ENCODE measurements at places on chromosomes 4 and X. TPM values are rescaled to one million over a fixed set of nuclear protein-coding genes. Genes with fewer than 3 reads are reported as not detected.

- DNase-seq = peak; percentile 93
Observed at GRCh38 chr4:26583865-26584652, at the start of gene TBC1D19. TBC1D19 (plus strand) TSS chr4:26584084; CDS start chr4:26584194, 110 bp downstream.

Gene ADH7
- total RNA-seq = not detected

Gene PAGE2B
- not detected for total RNA-seq

Gene RHOXF1
- total RNA-seq = not detected

DNA sequence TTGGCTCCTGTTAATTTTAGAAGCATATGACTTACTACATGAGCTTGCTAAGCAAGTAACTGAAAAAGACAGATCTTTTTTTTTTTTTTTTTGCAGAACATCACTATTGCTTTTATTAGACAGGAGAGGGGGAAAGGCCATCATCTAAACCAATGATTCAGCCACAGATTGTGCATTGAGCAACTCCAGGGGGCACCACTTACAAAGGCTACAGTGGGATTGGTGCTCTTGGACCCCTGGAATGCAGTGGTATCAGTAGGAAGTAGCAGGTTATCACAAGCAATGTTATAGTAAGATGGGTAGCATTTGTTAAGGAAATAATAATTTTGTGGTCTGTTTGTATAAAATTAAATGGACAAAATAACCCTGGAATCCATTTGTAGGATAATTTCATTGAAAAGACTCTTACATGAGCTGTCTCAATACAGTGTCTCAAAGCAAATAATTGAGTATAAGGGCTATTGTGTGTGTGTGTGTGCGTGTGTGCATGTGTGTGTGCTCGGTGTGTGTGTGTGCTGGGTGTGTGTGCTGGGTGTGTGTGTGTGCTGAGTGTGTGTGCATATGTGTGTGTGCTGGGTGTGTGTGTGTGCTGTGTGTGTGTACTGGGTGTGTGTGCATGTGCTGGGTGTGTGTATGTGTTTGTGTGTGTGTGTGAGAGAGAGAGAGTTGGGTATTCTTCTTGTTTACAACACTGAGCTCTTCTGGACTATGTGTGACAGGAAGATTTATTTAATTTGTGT lies 296.3 kb downstream of the PCDH7 start:
- no peak for DNase-seq

DNA sequence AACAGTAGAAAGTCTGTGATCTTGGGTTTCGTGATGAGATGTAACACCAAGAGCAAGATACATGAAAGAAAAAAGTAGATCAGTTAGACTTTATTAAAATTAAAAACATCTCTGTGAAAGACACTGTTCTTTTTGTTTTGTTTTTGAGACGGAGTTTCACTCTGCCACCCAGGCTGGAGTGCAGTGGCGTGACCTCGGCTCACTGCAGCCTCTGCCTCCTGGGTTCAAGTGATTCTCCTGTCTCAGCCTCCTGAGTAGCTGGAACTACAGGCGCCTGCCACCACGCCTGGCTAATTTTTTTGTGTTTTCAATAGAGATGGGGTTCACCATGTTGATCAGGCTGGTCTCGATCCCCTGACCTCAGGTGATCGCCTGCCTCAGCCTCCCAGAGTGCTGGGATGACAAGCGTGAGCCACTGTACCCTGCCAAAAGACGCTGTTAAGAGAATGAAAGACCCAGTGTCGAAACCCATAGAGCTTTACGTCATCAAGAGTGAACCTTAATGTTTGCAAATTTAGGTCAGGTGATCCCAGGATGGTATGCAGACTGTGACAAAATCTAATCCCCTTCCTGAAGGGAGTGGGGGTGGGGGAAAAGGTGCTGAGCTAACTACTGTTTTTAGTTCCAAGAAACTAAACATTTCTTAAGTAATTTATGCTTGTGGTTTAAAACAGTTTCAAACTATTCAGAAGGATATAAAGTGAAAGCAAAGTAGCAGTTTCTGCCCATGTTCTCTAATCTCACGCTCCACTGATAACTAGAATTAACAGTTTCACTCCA lies 8.0 kb downstream of the OFD1 start:
- DNase-seq = no peak

- no peak for DNase-seq
Observed at GRCh38 chrX:7690842-7691241, 152.1 kb upstream of the VCX start.

DNA sequence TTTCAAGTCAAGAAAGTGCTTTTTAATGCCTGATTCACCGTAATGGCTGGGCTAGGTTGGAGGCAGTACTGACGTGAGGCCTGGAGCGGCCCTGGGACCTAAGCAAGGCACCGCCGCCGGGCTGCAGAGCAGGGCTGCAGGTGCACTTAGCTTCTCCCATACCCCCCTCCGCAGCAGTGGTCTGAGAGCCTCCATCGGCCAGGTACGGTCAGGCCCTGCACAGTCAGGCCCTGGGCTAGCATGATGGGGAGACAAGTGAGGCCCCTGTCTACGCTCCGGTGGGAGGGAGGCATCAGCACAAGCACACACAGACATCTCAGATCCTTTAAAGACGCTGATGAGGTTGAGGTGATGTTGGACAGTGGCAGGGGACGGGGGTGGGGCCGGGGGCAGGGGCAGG lies 4.7 kb downstream of the MAEA start:
- DNase-seq = no peak

- no peak for DNase-seq
Observed at GRCh38 chr4:41573502-41574001, 35.6 kb downstream of the LIMCH1 start.

- DNase-seq = no peak
Observed at GRCh38 chrX:109398833-109399232, 83.1 kb downstream of the GUCY2F start.

Gene SPANXA2
- not detected for total RNA-seq

DNA sequence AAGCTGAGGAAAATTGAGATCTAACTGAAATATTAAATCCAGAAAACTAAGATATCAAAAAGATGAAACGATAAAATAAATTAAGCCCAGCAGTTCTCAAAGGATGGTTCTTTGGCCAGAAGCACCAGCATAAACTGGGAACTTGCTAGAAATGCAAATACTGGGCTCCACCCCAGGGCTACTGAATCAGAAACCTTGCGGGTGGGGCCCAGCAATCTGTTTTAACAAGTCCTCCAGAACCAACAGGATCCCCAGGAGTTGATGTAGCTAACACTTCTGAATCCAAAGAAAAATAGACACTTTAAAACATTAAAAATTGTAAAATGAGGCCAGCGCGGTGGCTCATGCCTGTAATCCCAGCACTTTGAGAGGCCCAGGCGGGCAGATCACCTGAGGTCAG lies 14.1 kb upstream of the TMEM154 start:
- no peak for DNase-seq

DNA sequence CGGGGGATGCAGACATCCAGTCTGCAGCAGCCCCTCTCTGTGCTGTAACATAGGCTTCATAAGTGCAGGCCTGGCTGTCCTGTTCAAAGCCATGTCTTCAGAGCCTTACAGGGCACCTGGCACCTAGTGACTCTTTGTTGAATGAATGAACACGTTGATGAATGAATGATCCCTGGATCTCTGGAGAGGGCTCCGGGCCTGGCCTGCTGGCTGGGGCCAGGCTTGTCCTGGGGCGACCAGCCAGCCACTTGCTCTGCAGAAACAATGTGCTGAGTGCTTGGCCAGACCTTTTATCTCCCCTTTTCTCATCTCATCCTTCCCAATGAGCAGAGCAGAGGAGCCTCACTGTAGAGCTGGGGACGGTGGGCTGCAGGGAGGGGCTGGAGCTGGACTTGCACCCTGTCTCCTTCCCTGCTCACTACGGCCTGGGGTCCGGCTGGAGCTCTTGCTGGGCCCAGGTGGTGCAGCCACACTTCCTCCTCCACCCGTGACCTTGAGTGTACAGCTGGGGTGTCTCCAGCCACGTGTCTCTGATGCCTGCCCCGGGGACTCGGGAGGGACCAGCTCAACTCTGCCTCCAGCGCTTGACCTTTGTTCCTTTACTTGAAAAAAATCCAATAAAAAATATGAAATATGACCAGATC lies 77.9 kb downstream of the PSAPL1 start:
- DNase-seq = no peak

GRCh38 chrX:105477351-105477750 lies 256.9 kb upstream of the TEX13A start:
- DNase-seq = no peak

Gene CLIC2
- 10.7 TPM for total RNA-seq

DNA sequence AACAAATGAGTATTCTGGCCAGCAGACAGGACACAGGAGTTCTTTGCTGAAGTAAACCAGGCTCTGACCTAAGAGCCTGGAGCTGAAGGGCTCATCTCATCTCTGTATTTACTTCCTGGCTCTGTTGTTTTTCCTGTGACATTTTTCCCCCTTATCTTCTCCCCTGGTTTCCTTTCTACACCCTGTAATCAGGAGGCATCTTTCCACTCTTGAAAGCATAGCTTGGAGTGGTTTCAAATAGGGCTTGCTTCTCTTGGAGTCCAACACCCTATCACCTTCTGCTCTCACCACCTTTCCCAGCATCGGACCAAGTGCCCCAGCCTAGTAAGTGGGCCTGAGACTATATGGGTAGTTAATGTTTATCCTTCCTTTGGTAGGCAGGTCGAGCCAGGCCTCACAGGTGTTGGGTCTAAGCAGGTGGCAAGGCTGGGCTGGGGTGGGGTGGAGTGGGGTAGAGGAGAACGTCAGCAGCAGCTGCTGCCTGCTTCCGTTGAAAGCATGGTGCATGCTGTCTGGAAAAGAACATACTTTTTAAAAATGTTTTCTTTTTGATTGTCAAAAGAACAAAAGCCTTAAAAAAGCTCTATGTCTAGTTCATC lies 1.2 kb downstream of the DRP2 start:
- no peak for DNase-seq

Gene CPE
- total RNA-seq = 49.7 TPM

- no peak for DNase-seq
Observed at GRCh38 chr4:93831716-93832496, 3.4 kb downstream of the ATOH1 start.

DNA sequence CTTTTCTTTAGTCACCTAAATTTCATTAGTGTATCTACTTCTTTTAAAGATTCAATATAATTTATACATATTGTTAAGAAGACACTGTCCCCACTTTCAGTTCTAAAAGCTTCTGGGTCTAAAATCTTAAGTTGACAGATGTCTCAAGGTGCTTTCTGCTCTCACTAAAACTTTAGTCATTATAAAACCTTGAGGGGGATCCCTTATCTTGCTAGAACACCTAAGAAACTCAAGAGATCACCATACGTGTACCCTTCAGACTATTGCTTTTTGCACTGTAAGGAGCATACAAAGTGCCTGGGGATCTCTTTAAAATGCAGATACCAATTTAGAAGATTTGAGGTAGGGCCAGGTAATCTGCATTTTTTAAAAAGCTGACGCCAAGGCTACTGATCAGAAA lies 30.1 kb downstream of the CYBB start:
- DNase-seq = no peak

DNA sequence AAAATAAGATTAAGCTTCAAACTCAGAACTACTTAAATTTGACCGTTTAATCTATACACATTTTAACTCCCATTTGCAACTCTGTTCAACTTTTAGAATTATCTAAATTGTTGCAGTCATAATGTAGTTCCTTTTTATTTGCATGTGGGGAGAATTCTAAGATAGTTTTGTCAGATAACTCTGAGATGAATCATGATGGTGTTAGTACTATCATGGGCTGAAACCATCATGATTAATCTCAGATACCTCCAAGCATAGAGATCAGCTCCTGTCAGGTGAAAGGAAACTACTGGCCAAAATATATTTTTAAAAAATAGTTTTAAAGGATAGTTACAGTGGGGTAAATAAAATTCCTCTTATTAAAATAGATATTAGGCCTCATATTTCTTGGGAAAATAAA lies 39.0 kb downstream of the FBXO8 start:
- no peak for DNase-seq

- DNase-seq = no peak
Observed at GRCh38 chr4:150379454-150379853, 202.5 kb upstream of the MAB21L2 start.

Gene DLG3
- total RNA-seq = 7.4 TPM

Gene DCLK2
- total RNA-seq = 19.9 TPM

DNA sequence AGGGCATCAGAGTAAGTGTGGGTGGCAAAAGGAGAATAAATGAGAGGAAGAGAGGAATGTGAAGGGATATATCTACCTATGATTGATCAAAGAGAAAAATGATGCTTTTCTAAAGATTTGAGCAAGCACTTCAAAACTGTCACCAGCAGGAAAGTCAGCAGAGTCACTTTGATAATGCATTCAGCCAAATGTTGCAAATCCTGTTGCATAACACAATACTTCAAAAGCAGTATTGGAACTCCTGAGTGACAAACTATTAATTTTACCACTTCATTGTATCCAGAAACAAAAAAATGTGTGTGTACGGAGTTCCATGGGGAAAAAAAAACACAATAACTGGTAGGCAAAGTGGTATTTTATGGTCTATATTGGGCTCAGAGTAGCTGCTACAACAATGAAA lies 160.3 kb downstream of the EMCN start:
- DNase-seq = no peak
